Cortex of kidney (tissue), 1 donor: ENCODE measurements at places on chromosomes 3 and 15.

DNA sequence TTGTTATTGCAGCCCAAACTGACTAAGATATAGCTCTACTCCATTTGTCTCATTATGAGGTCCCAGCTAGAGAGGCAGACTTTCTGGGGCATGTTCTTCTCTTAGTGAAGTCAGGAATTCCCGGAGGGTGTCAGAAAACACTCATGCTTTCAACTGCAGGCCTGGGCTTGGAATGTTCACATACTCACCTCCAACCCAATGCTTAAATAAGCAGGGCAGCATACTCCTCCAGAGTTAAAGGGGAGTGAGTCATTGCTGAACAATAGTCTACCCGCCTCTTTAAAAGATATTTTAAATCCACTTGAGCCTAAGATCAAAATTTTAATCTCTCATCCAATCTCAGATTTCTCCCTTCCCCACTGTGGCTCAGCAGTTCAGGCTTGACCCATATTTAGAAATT is 167.8 kb upstream of the DPH6 start:
- no peak for DNase-seq

GRCh38 chr3:129606636-129607390 is at the start of gene PLXND1:
PLXND1 (minus strand) TSS chr3:129606676; CDS start chr3:129606639, 37 bp downstream.
- DNase-seq = no peak

GRCh38 chr3:54905261-54905888 is 22.5 kb downstream of the LRTM1 start:
- no peak for DNase-seq

DNA sequence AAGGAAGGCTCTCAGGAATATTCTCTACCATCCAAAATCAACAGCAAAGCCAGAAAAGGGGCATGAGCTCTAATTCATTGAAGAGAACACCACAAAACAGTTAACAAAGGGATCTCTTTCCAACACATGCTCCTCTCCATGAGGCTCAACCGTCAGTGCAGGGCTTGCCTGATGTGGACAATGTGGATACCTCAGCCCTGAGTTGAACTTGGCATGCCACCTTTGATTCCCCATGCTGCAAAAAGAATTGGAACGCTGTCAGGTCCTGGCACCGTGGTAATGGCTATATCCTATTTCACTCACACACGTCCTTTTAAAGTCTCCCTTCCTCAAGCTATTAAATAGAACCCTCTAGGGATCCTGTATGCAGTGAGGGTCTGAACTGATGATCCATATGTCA is 30.7 kb upstream of the IP6K2 start:
- DNase-seq = no peak

- DNase-seq = no peak
Observed at GRCh38 chr3:99505200-99505599, 133.2 kb upstream of the COL8A1 start.

GRCh38 chr15:33440900-33441299 is 130.1 kb downstream of the RYR3 start:
- DNase-seq = no peak

DNA sequence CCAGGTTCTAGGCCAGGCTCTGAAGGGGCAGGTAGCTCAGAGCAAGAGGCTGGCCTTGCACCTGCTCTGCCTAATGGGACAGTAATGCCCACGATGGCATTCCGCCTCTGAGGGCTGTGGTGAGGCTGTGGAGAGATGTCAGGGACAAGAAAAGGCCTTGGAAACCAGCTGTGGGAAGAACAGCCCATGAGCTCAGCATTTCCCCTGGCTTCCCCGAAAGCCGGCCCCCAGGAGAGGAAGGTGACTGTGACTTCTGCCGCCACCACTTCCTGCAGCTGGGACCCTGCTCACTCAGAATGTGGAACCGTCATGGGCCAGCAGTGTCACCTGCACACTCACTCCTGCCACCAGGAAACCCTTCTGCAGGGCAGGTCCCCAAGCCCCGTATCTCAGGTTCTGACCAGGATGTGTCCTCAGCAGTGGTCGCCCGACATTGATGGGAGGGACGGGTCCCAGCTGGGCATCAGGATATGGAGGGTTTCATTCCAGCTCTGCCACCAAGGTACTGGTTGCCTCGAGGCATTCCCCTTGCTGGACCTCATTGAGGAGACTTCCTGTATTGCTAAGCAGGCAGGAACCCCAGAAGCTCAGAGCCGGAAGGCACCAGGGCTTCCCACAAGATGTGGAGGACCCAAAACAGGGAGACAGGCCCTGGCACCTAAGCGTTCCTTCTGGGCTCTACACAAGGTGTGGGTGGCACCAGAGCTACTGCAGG is 30.7 kb downstream of the SEMA7A start:
- no peak for DNase-seq

- no peak for DNase-seq
Observed at GRCh38 chr15:81209635-81210034, 13.0 kb downstream of the IL16 start.

GRCh38 chr3:188007897-188008296 is 146.1 kb upstream of the LPP start:
- no peak for DNase-seq

GRCh38 chr3:186108106-186108940 is 566 bp downstream of the ETV5 start:
- no peak for DNase-seq

- DNase-seq = no peak
Observed at GRCh38 chr3:64686446-64686908, 1.3 kb downstream of the ADAMTS9 start.

DNA sequence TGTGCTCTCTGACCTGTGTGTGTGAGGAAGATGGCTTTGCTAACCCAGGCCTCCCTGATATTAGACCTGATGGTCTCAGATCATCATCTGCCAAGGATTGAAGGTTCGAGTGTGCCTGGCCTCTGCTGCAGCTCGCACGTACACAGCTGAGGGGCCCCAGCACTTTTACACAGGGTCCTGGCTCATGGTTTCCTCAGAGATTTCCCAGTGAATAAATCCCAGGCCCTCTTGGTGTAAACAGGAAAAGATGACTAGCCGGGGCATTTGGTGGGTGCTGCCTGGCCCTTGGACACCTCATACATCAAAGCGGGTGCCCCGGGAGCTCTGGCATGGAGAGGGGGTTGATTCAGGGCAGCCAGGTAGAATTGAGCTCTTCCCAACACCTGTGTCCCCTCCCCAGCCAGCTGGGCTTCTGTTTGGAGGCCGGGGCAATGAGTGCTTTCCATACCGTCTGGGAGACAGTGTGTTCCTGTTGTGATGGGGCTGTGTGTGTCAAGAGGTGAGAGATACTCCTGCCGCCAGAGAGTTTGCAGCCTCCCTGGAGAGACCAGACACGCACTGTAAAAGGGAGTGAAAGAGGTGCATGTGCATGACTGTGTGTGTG is 72.5 kb upstream of the TLE3 start:
- no peak for DNase-seq

DNA sequence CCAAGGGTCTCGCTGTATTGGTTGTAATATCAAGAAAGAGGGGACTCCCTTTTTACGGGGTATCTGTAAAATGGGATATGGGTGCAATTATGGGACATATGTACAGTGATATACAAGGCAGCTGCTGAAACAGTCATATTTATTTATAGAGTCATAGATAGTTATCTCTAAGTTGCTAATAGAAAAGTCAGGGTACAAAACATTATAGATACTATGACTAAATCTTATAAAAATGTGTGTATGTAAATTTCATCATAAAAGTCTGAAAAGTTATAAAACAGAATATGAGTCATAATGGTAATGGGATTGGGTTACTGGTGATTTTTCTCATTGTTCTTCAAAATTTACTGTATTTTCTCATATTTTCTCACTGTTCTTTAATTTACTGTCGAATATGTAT is 344.9 kb upstream of the SLCO3A1 start:
- DNase-seq = no peak
